Lower lobe of right lung (tissue), 2 donors: ENCODE measurements at places on chromosomes 12 and 14.

- peaks cover 37% of the 10 kb centered on the region for H3K4me1 ChIP-seq
- no peak overlapping the region for H3K27ac ChIP-seq
- no peak for DNase-seq
- no peaks in the 10 kb centered on the region for H3K36me3 ChIP-seq
Observed at GRCh38 chr12:100138803-100139098, 3.9 kb downstream of the BLTP3B start.

DNA sequence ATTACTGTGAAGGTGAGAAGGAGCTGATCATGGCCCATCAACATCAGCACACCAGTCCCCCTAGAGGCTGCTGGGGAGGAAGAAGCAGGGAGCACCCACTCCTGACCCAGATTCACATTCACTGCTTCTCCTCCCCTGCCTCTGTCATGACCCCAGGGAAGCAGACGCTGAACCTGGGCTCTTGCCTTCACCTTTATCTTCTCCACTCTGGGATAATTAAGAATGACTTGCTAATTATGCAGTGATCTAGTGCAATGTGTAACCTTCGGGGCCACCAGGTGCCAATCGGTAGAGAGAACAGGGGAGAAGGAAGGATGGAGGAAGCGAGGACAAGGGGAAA, 44.4 kb upstream of the IQSEC3 start:
- no peaks in the 10 kb centered on the region for H3K27me3 ChIP-seq
- no peak overlapping the region for H3K27ac ChIP-seq
- no peak for DNase-seq
- H3K4me1 ChIP-seq = peaks cover 20% of the 10 kb centered on the region
- peaks cover 42% of the 10 kb centered on the region for H3K36me3 ChIP-seq

- H3K27me3 ChIP-seq = no peaks in the 10 kb centered on the region
- peaks cover 71% of the 10 kb centered on the region for H3K4me1 ChIP-seq
- H3K4me3 ChIP-seq = peak overlapping the region; percentile 98
- peak overlapping the region; percentile 98 for H3K27ac ChIP-seq
- H3K36me3 ChIP-seq = peaks cover 12% of the 10 kb centered on the region
Observed at GRCh38 chr14:103630364-103631108, 1.5 kb downstream of the KLC1 start.

- H3K27ac ChIP-seq = no peak overlapping the region
- peaks cover 55% of the 10 kb centered on the region for H3K36me3 ChIP-seq
- H3K4me3 ChIP-seq = no peak overlapping the region
- DNase-seq = no peak
Observed at GRCh38 chr12:113962733-113963132, 3.4 kb downstream of the RBM19 start.

DNA sequence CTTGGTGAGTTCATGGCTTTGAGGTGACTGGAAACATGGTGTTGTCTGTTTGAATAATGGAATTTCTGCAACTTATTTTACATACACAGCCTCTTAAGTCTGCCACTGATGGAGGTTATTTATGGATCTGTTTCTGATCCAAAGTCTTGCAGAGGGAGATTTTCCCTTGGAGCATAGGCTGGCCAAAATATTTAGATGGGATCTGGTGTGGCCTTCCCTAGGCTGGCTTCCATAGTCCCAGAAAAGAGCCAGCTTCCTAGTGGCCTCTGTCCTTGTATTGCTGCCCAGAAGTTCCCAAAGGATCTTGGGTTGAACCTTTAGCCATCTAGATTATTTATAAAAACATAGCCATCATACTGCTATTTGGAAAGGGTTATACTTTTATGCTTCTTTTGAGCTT, 491.1 kb upstream of the RGS6 start:
- no peaks in the 10 kb centered on the region for H3K36me3 ChIP-seq
- peaks cover 14% of the 10 kb centered on the region for H3K4me1 ChIP-seq
- no peaks in the 10 kb centered on the region for H3K27me3 ChIP-seq
- no peak overlapping the region for H3K4me3 ChIP-seq
- DNase-seq = no peak
- H3K27ac ChIP-seq = no peak overlapping the region
